Activated CD4-positive, alpha-beta T cell treated with anti-CD3 and anti-CD28 coated beads, Interleukin-2, amount 10 ng/mL, durations not matched to agents 7 days and 5 days (primary cell): ENCODE measurements at places on chromosomes 12 and 14.

DNA sequence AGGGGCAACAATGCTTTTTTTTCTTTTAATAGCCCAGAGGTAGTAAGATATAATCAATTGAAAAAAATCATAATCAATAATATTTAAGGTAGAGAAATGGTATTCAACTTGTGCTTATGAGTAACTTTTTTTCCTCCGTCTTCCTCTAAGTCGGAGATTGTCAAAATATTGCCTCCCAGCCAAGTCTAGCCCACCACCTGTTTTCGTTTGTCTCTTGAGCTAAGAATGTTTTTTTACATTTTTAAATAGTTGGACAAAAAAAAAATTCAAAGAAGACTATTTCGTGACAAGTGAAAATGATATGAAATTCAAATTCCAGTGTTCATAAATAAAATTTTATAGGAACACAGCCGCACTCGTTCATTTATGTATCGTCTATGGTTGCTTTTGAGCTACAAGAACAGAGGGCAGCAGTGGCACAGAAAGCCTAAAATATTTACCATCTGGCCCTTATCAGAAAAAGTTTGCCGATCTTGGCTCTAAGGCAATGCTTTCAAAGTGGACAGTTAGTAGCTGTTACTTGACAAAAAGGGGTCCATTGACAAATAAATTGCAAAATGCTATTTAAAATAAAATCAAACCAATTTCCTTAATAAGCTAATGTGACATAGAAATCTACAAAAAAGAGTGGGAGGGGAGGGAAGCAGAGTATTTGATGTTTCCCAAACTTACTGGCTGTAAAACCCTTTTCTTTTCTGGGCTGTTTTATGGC lies 40.8 kb upstream of the MAX start:
- DNase-seq: no peak

- DNase-seq: no peak
Observed at GRCh38 chr12:45232146-45232755, 16.4 kb downstream of the ANO6 start.

- no peak for DNase-seq
Observed at GRCh38 chr12:100184549-100185145, 16.0 kb upstream of the ACTR6 start.

DNA sequence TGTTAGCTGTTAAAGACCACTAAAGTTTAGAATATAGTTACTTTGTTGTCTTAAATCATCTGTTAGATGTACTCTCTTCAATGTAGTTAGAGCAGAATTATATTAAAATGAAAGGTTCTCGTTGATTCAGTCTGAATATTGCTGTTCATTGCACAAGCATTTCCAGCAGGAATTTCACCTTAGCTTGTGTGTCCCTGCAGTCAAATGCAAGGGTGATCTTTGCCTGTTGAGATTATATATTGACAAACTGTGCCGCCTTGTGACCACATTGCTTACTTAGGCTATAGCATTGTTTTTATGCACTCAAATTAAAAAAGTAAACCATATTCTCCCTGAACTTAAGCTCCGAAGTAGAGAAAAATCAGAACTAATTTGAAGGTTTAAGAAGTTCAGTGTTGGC lies 39.5 kb downstream of the ATP2A2 start:
- no peak for DNase-seq

GRCh38 chr14:100622224-100622623 lies 35.0 kb upstream of the BEGAIN start:
- no peak for DNase-seq
